Cardiac muscle cell (in vitro differentiated cells and primary cell): ENCODE measurements at places on chromosomes 6 and 20.

DNA sequence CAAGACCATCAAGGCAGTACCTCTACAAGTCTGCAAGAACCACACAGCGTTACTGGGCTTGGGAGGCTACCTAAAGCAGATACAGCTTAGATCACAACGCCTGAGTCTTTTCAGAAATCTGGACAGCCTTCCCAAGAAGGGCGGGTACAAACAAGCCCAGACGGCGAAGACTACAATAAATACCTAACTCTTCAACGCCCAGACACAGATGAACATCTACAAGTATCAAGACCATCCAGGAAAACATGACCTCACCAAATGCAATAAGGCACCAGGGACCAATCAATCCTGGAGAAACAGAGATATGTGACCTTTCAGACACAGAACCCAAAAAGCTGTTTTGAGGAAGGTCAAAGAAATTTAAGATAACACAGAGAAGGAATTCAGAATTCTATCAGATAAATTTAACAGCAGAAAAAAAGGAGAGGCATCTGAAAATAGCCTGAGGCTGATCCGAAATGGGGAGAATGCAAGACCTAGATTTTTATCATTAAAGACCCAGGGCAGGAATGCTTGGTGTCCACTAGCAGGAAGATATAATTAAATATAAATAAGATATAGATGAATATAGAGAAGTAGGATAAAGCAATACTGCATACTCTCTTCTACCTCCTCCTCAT lies 131.7 kb upstream of the COL21A1 start:
- DNase-seq: no peak

- DNase-seq: peak; percentile 14
Measured at GRCh38 chr6:93859971-93860370, 440.6 kb upstream of the EPHA7 start.

GRCh38 chr20:21796059-21796458 lies 90.6 kb downstream of the PAX1 start:
- DNase-seq: no peak

DNA sequence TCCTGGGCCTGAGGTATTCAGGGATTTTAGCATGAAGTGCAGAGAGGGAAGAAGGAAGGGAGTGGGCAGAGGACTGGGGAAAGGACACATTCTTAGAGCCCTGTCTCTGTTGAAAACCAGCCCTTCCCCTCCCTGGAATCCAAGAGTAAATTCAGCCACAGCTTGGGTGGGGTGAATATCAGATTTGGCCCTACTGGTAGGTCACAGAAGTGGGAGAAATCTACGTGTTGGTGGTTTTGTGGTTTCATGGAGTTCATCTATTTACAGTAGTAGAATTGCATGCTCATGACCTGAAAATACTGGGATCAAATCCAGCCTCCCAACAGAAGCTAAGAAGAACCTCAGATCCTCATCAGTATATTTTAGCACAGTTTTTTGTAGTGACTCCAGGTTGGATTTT lies 404.4 kb downstream of the BMP2 start:
- peak; percentile 43 for DNase-seq

- DNase-seq: no peak
Measured at GRCh38 chr6:133376743-133377142, 135.6 kb downstream of the EYA4 start.
